ENCODE measurements at places on chromosomes 12 and 14.

DNA sequence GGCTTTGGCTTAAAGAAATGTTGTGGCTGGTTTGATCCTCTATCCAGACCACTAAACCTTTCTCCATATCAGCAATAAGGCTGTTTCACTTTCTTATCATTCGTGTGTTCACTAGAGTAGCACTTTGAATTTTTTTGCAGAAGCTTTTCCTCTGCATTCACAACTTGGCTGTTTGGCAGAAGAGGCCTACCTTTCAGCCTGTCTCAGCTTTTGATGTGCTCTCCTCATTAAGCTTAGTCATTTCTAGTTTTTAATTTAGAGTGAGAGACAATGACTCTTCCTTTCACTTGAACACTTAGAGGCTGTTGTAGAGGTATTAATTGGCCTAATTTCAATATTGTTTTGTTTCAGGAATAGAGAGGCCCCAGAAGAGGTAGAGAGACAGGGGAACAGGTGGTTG lies 13.8 kb downstream of the KCNMB4 start:
- no peak for DNase-seq

DNA sequence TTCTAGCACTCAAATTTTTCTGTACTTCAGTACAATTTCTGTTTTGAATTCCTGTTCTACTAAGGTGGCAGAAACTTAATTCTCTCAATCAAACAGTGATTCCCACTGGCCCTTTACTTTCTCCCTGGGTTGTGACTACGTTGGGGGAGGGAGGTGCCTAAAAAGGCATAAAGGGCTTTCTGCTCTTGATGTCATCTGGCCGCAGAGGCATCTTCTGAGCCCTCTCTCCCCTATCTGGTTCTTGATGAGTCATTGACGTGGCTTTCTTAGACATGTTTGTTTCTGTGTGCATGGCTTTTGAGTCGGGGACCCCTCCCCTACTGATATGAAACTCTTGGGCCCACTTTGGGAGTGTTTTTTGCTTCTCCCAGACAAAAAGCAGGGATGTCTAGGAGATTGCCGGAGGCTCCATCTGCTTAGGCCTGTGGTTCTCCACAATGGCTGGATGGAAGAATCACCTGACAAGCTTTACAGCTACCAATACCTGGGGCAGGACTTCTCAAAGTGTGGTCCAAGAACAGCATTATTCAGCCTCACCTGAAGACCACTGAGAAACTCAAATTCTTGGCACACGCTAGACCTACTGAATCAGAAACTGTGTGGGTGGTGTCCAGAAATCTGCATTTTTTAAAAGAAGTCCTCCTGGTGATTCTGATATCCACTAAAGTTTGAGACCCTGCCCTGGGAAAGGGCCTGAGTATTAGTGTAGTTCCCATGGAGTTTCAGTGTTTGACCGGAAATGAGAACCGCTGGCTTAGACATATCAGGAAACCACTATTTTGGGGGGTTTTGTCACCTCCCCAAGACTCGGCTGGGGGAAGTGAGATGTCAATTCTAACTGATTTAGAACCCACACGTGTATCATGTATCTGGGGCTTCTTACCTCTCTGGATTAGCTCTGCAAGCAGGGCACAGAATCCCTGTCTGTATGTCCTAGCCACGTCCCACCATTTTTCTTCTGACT lies 395.7 kb upstream of the PDE3A start:
- DNase-seq, result no peak

DNA sequence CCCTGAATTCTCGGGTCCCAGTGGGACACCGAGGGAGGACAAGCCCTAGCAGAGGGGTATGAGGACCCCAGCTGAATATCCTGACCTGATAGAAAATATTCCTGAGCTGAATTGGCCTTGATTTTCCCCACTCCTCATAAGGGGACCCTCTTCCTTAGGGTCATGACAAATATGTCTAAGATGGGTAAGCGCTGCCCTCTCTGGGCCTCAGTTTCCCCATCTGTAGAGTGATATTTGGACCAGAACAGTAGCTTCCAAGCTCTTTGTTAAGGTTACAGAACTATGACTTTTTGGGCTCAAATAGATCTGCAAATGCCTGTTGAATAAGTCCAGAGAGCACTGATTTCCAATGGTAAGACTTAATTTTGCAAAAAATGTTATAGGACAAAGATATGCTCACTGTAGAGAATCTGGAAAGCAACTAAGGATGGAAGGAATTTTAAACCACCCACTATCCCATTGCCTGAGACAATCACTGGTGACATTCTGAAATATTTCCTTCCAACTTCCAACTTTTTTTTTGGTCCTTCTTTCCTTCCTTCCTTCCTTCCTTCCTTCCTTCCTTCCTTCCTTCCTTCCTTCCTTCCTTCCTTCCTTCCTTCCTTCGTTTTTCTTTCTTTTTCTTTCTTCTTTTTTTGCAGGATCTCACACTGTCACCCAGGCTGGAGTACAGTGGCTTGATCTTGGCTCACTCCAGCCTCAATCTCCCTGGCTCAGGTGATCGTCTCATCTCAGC lies 32.0 kb downstream of the MYL2 start:
- DNase-seq, result no peak

- DNase-seq, result no peak
These were observed 16.9 kb upstream of the AICDA start for GRCh38 chr12:8629486-8630033.

DNA sequence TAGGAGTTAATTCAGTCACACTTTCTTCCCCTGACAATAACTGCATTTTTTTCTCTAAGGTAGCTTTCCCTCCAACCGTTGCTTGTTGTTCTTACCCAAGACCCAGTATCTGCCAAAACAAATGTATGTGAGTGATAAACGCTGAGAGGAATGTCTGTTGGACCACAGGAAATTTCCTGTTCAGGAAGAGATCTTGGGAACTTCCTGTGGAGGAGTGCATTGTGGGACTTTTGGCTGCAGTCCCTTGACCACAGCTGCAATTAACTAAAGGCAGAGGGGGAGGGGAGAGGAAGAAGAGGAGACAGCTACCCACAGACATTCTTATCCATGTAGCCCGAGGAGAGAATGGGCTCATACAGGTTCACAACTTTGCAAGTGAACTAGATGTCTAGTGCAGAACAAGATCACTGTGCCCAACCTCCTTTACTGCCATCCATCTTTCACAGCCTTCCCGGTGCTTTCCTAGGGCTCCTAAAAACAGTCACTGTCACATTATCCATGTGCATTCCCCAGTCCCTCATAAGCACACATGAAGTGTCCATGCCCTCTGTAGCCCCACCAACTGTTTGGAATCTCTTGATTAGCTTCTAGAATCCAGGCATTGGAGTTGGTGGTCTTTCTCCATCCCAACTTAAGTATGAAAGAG lies 149.5 kb downstream of the ETV6 start:
- DNase-seq, result no peak

GRCh38 chr14:20830831-20831230 lies 28.2 kb upstream of the RNASE1 start:
- DNase-seq, result no peak

- no peak for DNase-seq
These were observed 261.2 kb downstream of the DPF3 start for GRCh38 chr14:72632727-72633126.

- DNase-seq, result no peak
These were observed 7.4 kb downstream of the INF2 start for GRCh38 chr14:104696671-104697316.

- DNase-seq, result no peak
These were observed 106.8 kb downstream of the ZFC3H1 start for GRCh38 chr12:71556875-71557274.

DNA sequence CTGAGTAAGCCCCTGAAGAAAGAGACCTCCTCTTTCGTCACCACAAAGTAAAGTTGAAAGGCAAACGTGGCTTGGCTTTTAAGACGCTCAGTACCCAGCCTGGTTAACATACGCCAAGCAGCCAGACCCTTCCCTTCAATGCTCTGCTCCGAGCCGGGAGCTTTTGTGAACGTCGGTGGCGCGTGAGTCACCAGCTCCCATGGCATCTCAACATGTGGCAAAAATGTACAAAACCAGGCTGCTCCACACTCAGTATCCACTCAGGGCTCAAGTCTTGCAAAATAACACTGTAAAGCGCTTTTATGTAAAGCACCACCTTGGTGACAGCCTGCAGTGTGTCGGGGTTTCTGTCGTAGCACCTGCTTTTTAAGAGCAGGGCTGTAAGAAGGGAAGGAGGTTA lies 89.0 kb downstream of the SETD3 start:
- no peak for DNase-seq

DNA sequence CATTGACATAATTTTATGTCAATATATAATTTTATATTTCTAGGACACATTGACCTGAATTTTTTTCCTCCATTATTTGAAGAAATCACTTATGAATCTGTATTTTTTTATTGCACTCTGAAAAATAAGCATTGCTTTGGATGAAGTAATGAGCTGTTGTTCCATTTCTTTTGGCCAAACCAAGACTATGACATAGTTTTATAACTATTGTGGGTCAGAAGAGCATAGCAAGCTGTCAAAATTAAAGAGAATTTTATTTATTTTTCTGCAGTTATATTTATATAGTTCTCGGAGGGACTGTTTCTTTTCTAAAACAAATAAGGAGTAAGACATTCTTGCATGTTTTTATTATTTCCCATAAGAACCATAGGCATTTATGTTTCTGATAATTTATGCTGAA lies 8.5 kb downstream of the C12orf75 start:
- no peak for DNase-seq

DNA sequence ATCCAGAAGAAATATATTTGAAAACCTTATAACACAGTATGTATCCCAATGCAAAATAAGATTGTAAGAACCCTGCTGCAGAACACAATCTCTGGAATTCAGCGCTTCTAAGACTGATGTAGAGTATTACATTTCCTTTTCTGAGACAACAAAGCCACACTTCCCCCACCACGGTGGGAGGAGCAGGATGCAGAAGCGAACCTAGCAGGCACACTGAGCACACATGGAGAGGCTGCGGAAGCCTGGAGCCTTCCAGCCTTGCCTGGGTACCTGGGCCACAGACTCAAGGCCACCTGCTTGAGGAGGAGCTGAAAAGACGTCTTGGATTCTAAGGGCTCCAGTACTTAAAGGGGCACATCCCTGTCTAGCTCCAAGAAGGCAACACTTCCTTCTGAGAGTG lies 46.4 kb downstream of the TCHP start:
- no peak for DNase-seq

DNA sequence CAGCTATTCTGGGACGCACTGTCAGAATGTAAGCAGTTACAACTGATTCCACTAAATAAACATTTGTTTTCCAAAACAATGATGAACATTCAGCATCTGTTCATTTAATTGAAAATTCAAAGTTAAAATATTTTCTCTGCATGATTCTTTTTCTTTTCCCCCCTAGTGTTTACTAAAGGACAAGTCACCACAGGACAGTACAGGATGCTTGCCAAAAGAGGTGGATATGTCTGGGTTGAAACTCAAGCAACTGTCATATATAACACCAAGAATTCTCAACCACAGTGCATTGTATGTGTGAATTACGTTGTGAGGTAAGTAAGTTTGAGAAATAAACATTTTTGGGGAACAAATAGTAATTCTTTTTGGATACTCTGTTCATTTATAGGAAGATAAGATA lies 28.2 kb upstream of the SNAPC1 start:
- no peak for DNase-seq

GRCh38 chr12:81520064-81520945 lies 238.8 kb downstream of the PPFIA2 start:
- DNase-seq, result no peak

DNA sequence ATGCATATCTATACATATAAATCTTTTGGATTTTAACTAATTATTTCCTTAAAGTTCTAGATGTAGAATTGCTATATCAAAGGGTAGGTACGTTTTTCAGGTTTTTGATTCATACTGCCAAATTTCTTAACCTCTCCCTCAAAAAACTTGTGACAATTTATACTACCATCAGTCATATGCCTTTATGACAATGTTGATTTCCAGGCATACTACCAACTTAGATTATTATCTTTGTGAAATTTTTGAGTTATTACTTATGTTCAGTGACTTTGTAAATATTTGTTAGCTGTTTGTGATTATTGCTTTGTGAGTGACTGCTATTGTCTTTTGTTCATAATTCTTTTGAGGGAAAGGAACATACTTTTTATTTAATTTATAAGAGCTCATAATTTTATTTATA lies 107.0 kb downstream of the SLC38A6 start:
- no peak for DNase-seq

- no peak for DNase-seq
These were observed 157.0 kb downstream of the FLRT2 start for GRCh38 chr14:85686908-85687307.

DNA sequence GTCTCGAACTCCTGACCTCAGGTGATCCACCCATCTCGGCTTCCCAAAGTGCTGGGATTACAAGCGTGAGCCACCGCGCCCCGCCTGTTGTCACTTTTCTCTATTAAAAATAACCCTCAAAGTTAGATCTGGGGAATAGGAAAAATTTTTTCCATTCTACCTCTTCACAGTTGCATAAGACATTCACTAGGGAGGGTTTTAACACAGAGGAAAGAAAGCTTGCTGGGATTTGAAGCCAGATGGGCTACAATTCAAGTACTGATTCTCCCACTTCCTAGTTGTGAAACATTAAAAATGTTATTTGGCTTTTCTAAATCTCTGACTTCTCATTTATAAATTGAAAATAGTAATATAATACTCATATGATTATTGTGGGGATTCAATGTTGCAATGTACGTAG lies 23.3 kb upstream of the SLC15A5 start:
- DNase-seq, result no peak

DNA sequence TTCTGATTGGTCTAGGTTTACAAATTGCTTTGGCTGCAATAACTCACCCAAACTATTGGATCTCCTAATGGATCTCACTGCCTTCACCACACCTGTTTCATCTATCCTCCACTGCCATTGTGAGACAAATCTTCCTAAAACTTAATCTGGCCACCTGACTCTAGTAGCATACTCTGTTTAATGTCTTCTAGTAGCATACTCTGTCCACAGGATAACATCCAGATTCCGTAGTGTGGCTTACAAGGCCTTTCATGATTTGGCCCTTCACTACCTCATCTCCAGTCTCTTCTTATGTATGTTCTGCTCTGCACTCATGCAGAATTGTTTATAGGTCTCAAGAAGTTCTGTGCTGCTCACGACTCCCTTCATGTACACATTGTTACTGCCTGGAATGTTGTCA lies 10.0 kb downstream of the HSD17B6 start:
- no peak for DNase-seq

GRCh38 chr12:70812136-70812535 lies 108.4 kb downstream of the PTPRR start:
- DNase-seq, result no peak

DNA sequence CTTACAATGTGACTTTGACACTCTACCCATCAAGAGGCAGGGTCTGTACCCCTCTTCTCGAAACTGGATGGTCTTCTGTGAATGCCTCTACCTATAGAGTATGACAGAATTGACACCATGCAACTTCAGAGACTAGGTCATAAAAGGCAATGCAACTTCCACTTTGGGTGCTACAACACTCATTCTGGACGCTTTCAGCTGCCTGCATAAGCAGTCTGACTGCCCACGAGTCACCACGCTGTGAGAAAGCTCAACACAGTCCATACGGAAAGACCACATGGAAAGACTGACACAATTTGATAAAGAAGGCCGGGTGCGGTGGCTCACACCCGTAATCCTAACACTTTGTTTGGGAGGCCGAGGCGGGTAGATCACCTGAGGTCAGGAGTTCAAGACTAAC lies 14.9 kb downstream of the SLC7A7 start:
- no peak for DNase-seq

GRCh38 chr12:45296046-45296586 lies 80.2 kb downstream of the ANO6 start:
- DNase-seq, result no peak

Measured in hippocampal formation (tissue), 2 donors.